HAP-1 (cell line): ENCODE measurements at places on chromosomes 6 and 20.

GRCh38 chr6:170153436-170154319 is 137.2 kb downstream of the DLL1 start:
- no peak for DNase-seq

- DNase-seq: no peak
Measured at GRCh38 chr20:50368813-50369224, 141.4 kb upstream of the PTPN1 start.

GRCh38 chr6:111938710-111939109 is 65.5 kb upstream of the FYN start:
- DNase-seq: no peak

GRCh38 chr6:120384671-120385070 is 949.6 kb downstream of the TBC1D32 start:
- no peak for DNase-seq

DNA sequence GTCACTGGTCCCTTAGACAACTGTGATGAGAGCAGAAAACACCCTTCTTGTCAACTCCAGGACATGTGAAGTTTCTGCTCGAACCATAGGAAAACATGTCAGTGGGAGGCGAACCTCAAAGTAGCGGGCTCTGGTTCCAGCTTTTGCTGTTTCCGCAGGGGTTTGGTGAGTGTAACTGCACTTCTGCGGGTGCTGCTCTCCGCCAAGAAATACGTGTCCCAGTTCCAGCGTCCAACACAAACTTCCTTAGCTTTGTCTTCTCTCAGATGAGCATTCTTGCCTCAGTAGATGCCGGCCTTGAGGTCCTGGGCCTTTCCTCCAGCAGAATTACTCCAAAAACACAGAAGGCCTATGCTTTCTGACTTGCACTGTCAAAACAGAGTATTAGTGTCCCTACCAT is 156.3 kb downstream of the FNDC1 start:
- no peak for DNase-seq

DNA sequence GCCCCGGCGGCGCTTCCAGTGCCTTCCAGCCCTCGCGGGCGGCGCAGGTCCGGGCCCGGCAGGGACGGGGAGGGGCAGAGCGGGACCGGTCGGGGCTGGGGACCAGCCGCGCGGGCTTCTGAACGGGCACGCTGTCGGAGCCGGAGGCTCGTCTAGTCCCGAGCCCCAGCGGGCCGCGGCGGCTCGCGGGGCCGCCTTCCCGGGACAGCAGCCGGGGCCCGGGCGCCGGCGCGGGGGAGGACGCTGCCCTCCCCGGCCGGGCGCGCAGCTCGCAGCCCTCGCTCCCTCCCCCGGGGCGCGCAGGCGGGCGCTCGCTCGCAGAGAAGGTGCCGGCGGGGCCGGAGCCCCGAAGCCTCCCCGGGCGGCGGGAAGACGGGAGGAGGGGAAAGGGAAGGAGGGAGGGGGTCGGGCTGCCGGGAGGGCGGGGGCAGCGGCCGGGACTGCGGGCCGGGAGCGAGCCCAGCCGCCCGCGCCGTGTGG is 696 bp upstream of the SIRPA start:
- peak; percentile 20 for DNase-seq

DNA sequence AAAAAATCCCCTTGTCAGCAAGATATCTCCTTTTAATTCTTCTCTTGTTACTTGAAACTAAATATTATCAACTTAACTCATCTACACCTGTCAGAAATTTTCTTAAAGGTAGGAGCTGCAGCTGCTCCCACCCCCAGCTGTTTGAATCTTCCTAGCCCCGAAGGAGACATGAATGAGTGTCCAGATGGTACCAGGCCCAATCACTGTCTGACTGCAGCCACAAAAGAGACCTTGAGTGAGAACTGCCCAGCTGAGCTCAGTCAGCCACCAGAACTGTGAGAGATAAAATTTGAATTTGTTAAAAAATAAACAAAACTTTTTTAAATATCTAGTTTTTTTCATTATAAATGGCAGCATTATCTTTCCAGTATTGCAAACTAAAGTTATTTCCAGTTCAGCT is 84.7 kb downstream of the PRSS35 start:
- DNase-seq: no peak
